ENCODE measurements at places on chromosomes 3 and 15.

DNA sequence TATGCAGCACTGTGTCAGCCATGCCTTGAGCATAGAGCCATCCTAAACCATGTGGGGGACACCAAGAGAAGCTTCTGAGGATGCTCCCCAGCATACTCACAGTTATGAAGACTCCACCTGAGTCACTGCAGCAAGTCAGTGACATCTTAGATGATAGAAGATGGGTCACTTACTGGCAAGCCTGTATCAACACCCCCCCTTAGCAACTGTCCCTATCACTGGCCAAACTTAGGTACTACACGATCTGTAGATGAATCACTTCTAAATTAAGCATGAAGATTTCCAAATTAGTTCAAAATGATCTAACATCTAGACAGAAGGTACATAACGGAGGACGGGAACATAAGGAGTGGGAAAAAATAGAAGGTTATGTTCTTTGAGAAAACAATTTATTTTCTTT lies 13.2 kb upstream of the LMCD1 start:
- DNase-seq, result no peak

DNA sequence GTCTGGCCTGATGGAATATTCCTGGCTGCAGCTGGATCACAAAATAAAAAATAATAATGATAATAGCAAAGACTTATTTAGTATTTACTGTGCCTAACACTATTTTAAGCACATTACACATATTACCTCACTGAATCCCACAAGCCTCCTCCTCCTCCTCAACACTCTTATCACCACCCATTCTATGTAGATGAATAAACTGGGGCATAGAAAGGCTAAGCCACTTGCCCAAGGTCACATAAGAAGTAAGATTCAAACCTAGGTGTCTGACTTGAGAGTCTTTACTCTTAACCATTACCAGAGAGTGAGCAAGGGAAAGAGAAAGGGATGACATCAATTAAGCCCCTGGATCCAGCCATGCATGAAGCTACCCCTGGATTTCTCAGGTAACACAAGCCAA lies 493.1 kb downstream of the SHQ1 start:
- no peak for DNase-seq

- no peak for DNase-seq
Measured at GRCh38 chr15:47933865-47934264, 186.9 kb upstream of the SLC24A5 start.

- no peak for DNase-seq
Measured at GRCh38 chr3:124837065-124837464, 50.1 kb downstream of the ITGB5 start.

DNA sequence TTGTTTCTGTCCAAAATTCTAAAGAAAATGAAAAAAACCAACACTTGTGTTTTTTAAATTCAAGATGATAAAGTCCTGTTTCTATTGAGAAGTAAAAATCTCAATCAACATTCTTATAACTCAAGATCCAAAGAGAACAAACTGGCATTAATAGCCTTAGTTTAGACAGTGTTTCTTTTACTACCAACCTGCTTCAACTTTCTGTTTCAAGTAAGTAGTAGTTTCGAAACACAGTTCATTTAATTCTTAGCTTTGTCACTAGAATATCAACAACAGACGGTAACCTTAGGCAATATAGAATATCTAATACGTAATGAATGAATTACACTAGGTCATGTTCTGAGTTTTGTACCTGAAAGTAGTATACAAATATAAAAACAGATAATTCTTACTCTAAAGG lies 23.7 kb downstream of the CIP2A start:
- DNase-seq, result no peak

Data from activated CD4-positive, alpha-beta T cell treated with anti-CD3 and anti-CD28 coated beads, Interleukin-2, Interleukin-6, amounts not matched to agents 100 ng/mL and 50 ng/mL, durations not matched to agents 16 hours and 8 hours (primary cell).